H7 (cell line): ENCODE measurements at places on chromosomes 2 and 18. TPM values are rescaled to one million over a fixed set of nuclear protein-coding genes. Genes with fewer than 3 reads are reported as not detected.

Gene GAREM1
- 4.9 and 6.5 TPM in 2 replicates for total RNA-seq

Gene GREB1
- total RNA-seq = 16.9 and 17.3 TPM in 2 replicates

Gene LYPD6
- total RNA-seq = 2.9 and 3.0 TPM in 2 replicates

Gene FAM136A
- 84.4 and 87.1 TPM in 2 replicates for total RNA-seq

Gene GALNT5
- total RNA-seq = 0.07 and 0.18 TPM in 2 replicates

Gene NPAS2
- 0.26 and 0.42 TPM in 2 replicates for total RNA-seq

Gene GPAT2
- total RNA-seq = 0.14 and 0.44 TPM in 2 replicates
